ENCODE measurements at places on chromosomes 4 and X.

DNA sequence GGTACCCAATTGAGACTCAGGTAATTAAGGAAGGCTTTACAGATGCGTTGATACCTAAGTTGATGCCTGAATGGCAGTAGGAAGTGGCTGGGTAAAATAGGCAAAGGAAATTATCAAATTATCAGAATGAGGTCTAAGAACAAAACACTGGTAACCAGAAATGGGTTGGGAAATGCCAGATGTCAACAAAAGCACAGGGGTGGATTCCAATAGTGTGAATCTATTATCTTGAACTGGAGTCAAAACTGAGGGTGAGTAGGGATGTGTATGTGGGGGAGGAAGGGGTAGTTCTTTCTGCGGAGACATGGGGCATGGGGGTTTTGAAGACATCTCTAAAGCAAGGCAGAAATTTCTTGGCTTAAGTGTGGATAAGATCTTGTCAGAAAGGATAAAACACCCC is 16.0 kb upstream of the SEPTIN6 start:
- no peak for DNase-seq

DNA sequence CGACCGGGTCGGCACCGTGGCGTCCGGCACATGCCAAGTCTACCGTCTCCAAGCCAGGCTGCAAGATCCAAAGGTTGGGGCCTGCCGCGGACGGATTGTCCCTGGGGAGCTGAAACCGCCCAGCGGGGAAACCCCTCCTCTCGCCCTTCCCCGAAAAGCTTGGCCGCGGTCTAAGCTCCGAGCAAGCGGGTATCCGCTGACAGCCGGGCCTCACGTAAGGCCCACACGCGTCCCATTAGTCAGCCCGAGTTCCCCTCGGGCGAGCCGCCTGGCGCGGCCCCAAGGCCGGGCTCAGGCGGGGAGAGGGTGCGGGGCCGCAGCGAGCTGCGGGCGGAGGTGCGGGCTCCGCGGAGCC is 6.8 kb upstream of the BCOR start:
- no peak for DNase-seq

GRCh38 chrX:96379951-96380350 is 304.7 kb upstream of the DIAPH2 start:
- no peak for DNase-seq

GRCh38 chr4:102493794-102494193 is 7.4 kb upstream of the NFKB1 start:
- no peak for DNase-seq

DNA sequence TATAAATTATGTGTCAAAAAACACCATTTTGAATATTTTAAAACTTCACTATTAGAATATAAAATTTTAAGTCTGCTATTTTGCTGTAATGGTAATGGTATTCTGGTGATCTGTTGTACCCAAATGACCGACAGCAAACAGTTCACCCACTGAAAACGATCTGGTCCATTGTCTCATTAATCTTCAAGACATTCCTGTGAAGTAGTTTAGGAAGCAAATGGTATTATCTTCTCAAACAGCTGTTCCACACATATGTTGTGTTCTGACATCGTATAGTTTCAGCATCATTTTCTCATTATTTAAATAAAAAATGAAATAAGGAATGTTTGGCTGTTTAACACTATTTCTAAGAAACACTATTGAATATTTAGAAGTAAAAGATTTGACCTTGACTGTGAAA is 98.1 kb downstream of the WWC2 start:
- DNase-seq = no peak

DNA sequence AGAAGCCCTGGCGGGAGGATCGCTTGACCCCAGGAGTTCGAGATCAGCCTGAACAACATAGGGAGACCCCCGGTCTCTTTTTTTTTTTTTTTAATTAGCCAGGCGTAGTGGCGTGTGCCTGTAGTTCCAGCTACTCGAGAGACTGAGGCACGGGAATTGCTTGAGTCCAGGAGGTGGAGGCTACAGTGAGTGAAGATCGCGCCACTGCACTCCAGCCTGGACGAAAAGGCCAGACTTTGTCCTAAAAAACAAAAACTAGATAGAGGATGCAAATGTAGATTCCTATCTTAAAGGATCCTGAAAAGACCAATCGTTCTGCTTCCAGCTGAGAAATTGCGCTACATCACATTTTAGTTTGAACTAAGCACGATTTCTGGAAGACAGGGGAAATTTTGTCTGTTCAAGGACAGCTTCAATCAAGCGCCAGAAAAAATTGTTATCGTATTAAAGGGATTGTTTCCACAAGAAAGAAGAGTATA is 627 bp upstream of the HSD17B11 start:
- DNase-seq = no peak

- no peak for DNase-seq
Measured at GRCh38 chr4:173367946-173368345, 2.8 kb upstream of the SAP30 start.

DNA sequence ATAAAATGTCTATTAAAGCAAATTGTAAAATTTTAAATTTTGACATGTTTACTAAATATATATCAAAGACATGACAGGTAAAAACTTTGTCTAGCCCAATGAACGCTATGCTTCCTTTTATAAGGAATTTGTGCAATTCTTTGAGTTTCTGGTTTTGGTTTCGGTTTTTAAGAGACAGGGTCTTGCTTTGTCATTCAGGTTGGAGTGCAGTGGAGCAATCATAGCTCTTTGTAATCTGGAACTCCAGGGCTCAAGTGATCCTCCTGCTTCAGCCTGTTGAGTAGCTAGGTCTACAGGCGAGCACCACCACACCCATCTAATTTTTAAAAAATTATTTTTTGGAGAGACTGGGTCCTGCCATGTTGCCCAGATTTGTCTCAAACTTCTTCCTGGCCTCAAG is 60.7 kb downstream of the BLTP1 start:
- no peak for DNase-seq

DNA sequence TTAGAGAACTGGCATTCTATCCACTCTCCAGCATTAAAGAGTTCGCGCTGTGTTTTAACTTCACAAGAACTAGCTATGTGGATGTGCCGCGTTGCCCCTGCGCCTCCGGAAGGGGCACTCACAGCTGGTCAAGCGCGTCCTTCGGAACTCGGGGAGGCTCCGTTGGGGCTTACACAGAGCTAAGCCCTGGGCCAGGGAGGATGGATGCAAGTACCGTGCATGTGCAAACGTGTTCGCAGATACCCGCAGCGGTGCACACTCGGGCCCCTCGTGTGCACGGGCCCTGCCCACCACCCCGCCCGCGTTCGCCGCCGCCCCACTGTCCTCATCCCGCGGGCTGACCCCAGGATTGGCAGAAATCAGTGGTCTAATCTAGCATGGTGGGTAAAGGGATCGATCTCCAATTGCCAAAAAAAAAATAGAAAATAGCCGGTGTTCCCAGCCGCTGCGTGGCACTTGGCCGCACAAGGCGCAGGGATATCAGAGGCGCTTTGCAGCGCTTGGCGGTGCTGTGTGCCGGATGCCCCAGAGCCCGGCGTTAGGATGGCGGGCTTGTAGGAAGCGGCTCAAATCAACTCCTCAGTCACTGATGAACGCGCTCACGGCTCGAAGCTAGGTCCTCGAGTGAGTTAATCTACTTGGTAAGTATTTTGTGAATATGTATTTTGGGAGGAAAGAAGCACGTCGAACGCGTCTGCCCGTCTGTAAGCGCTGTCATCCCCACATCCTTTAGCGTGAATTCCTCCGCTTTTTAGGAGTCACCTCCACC is 989 bp upstream of the PCDH10 start:
- DNase-seq = no peak

- DNase-seq = no peak
Measured at GRCh38 chr4:69116645-69117321, 20.5 kb downstream of the UGT2B7 start.

DNA sequence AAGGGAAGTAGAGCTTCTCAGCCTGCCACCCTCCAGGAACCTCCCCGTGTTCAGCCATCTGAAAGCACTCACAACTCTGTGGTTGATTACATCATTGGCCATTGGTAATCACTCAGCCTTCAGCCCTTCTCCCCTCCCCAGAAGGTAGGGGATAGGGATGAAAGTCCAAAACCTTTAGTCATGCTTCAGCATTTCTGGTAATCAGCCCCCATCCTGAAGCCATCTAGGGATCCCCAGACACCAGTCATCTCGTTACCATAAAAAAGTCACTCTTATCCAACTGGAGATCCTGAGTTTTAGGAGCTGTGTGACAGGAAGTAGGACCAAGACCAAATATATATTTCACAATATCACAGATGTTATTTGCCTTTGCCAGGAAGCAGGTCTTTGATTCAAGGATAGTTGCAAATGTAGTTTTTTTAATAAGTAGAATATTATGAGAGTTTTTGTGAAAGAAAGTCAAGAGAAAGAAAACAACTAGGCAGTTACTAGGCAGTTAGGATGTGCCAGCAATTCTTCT is 364.6 kb upstream of the NOCT start:
- DNase-seq = no peak

- DNase-seq = no peak
Measured at GRCh38 chrX:12567857-12568256, 223.4 kb upstream of the PRPS2 start.

DNA sequence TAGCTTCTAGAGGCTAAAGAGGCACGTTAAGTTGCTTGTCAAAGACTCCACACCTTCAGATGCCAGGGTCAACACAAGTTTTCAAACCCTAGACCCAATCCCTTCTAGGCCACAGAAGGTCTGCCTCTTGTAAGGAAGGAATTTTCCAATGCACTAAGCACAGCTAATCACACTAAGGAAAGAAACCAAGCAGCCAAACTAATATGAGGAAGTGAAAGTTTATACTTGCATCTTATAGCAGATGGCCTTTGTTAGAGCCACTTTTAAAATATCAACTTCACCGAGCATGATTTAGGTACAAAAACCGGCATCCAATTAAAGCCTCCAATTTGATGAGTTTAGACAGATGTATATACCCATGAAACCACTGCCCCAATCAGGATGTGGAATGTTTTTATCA is 9.9 kb downstream of the FHL1 start:
- no peak for DNase-seq

GRCh38 chrX:46634577-46634976 is 61.0 kb downstream of the CHST7 start:
- DNase-seq = no peak

DNA sequence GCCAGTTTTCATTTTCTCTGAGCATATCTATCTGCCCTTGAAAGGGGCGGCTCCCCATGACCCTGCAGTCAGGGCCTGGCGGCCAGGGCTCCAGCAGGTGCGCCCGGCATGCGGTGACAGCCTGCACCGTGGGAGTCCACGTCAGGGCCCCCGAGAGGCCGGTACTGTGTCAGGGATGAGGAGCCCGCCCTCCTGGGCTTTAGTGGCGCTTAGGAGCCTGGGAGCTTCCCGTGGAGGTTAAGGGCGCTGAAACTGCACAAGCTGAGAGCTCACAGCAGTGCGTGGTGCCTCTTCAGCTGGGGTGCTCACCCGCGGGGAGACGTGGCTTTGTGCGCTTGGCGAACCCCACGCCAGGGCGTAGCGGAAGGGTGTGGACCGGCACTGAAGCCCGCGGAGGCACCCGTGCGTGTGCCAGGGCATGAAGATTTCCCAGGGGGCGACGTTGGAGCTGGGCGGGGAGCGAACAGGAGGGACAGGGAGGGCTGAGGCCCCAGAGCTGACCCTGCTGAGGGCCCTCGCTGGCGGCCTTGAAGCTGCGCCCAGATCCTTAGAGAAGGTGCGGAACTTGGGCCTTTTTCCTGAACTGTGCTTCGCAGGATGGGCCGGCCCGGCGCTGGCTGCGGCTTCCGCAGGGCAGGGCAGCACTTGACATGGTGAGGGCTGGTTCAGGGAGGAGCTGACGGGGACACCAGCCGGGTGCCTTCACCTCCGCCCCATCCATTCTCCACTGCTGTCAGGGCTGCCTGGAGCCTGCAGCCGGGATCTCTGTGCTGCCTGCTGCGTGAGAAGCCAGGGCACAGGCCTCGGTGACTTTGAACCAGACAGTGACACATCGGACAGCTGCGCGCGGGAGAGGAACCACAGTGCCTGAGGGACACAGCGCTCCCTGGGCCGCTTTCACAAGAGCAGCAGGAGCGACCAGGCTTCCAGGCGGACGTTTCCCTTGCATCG is 32.9 kb downstream of the HTT-AS start:
- DNase-seq = no peak

DNA sequence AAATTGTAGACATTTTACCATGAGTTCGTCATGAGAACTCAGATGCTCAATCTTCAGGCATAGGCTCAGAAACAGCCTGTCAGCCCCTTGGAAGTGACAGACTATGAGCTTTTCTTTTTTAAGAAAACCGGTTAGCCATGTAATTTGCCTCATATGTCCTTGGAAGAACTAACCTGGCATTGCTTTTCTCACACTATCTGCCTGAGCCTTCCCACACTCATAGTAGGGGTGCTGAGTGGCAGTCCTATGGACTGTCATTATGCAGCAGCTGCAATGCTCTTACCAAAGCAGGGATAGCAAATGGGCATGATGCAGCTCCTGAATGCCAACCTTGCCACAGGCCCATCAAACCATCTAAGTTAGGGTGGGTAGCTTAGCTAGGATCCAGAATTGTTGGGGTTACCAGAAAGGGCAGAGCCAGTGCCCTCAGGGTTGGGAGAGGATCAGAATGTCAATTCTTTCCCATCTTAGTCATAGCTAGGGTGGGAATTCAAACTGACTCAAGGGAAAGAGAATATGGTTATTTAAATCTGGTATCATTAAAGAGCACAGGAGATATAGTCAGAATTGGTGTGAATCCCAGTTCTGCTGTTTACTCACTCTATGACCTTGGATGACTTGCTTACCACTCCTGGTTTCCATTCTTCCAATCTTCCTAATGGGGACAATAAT is 230.6 kb upstream of the CPEB2 start:
- DNase-seq = no peak

DNA sequence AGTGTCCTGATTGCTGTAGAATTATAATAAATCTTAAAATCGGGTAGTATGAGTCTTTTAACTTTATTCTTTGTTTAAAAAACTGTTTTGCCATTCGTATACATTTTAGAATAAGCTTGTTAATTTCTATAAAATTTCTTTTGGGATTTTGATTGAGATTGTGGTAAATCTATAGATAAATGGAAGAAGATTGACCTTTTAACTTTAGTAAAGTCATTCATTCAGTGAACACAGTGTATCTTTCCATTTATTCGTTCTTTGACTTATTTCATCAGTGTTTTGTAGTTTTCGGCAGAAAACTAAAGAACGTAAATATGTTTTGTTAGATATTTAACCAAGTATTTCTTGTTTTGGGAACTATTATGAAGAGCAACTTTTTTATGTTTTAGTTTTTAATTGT is 38.9 kb downstream of the DRD5 start:
- DNase-seq = no peak
